ENCODE measurements at places on chromosomes 13 and 19.

DNA sequence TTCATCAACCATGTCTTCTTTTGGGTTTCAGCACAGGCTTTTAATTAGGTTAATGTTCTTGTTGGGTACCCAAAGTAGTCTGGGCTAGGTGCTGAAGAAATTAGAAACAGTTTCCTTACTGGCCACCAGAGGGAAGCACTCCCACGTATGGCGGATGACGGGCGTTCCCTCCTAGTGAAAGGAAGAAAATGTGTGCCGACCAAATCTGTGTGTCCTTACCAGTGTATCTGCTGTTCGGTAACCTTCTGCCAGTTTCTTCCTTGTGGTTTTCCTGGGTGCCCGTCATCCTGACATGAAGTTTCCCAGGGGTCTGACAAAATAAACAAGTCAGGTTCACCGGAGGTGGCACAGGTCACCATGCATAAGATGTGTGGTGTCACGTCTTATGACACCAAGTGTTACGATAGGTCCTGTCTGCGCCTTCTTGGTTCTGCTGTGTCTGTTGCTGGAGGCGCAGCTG is 6.0 kb upstream of the WDR88 start:
- no peak for DNase-seq

GRCh38 chr19:38173291-38174041 is 50.6 kb downstream of the DPF1 start:
- no peak for DNase-seq

GRCh38 chr13:100715604-100716003 is 41.0 kb upstream of the TMTC4 start:
- no peak for DNase-seq

DNA sequence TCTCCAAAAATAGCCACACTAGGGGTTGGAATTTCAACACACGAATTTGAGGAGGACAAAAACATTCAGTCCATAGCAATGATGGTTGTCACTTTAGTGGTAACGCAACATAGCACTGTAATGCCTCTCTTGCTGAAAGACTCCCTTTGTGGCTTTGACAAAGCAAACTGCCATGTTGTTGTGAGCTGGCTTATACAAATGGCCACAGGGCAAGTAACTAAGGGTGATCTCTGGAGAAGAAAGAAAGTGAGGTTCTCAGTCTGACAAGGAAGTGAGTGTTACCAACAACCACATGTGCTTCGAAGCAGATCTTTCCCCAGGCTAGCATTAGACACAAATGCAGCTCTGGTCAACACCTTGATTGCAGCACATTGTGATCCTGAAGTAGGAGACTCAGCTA is 79.1 kb upstream of the PCDH17 start:
- DNase-seq, result no peak

DNA sequence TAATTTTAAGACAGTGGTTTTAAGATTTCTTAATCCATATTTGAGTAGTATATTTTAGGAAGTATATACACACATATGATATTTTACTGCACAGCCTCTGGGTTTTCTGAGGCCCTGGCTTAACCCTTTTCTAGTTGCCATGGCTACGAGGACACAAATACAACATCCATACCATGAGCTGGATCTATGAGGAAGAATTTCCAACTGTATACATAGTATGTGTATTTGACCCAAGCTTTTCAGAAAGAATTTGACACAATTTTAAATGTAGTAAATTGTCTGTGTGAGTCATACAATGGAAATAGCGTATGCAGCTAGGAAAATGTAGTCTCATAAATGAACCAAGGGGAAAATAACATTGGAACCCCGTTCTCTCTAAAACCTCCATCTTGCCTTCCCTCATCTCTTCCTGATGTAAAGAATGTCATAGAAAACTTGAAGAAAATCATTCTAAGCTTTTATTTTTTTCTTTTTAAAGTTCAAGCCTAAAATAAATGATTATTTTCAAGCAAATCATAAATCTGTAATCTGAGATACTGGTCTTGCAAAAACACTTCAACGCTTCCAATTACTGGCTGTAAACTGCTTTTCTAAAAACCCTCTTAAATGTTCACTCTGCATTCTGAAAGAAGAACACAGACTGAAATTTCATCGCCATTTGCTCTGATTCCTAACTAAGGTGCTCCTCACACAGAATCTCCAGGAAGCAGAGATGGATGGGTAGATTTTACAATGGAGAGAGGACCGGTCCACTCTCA is 172.4 kb downstream of the LACC1 start:
- DNase-seq, result no peak

DNA sequence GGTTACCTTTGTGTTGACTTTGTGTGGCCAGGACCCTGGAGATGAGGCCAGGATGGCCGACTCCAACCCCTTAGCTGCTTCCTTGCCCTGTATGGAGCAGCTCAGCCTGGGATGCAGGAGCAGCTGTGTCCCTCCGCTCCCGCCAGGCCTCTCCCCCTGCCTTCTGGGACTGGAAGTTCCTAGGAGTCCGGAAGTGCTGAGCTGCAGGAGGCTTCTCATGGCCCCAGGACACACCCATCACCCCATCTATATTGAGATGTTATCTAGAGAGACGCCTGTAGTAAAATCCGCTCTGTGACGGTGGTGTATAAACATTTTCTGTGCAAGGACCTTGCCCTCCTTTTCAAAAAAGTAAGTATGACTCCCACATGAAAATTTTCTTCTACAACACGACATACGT is 27.0 kb downstream of the WTIP start:
- no peak for DNase-seq

- no peak for DNase-seq
Measured at GRCh38 chr13:31495336-31495735, 244.0 kb upstream of the RXFP2 start.

DNA sequence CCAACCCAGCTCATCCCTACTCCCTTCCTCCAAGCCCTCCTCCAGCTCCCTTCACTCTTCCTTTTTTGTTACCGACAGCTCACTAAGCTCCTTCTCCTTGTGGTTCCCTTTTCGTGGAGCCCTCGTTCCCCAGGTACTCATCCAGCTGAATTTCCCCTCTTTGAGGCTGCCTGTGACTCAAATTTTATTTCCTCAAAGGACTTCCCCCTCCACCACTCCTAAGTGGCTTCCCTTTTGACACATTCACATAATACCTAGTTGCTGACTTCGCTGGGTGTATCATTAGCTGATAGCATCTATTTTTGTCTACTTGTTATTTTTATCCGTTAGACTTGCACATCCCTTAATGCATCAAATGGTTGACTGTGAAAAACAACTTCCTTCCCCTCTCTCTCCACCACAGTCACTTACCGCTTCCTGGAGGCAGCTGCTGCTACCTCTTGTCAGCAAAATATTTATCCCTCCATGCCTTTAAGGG is 14.5 kb downstream of the FFAR2 start:
- no peak for DNase-seq

- DNase-seq, result no peak
Measured at GRCh38 chr13:42076309-42076713, 27.9 kb downstream of the DGKH start.

DNA sequence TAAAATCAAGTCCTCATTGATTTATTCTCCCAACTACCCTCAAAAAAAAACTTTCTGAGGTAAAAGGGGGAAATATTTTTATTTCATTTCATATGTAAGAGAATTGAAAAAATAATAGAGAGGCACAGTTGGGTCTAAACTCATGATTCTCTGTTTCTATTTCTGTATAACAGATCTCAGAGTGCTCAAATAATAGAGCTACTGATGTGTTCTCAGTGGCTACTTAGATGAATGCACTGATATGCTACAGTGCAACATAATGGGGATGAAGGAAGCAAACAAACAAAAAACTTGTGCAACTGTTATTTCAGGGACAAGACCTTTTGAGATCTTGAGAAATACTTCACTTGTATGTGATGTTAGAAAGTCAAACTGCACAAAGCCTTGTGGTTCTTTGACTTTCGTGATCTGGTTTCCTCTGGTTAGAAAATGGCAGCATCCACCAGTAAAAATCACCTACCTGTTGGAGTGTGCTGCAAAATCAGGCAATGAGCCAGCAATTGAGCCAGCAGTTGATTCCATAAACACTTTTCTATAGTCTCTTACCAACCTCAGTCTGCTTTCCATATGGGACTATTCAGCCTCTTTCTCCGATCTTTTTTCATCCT is 9.7 kb upstream of the DACH1 start:
- DNase-seq, result no peak

DNA sequence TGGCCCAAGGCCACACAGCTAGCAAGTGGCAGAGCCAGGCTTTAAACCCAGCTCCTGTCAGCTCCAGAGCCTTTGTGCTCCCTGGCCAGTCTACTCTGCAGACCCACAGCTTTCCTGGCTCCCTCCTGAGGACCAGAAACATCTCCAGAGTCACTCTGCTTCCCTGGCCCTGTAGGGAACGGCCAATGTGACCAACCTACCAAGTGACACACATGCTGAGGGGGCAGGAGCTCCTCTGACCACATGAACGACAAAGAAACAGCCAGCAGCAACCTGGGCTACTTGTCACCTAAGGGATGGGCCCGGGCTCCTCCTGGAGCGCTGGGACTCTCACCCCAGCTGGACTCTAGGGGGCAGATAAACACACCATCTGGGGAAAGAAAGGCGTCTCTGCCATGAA is 19.3 kb downstream of the PEG3 start:
- no peak for DNase-seq

DNA sequence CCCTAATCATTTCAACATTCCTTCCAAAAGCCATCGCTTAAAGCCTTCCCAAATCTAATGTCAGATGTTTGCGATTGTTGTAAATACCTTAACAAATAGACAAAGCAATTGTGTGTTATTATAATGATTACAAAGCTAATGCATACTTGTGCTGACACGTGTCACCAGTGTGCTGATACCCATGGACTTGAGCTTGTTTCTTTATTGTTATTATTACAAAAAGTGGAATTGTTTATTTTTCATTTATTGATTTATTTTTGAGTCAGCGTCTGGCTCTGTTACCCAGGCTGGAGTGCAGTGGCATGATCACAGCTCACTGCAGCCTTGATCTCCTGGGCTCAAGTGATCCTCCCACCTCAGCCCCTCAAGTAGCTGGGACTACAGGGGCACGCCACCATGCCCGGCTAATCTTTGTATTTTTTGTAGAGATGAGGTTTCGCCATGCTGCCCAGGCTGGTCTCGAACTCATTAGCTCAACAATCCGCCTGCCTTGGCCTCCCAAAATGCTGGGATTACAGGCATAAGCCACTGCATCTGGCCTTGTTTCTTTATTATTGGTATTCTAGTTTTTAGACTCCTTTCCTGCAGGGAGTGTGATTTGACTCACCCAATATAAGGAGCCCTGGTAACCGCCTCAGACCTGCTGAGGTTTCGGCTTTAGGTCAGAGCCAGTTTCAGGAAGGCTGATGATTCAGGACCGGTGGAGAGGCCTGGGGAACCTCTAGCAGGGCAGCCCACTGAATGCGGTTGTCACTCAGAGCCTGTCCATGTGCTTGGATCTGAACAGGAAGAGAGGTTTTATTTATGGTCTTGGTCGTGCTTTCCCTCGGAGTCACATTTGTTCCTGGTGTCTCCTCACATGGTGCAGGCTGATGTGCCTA is 2.1 kb upstream of the FBXO17 start:
- peak; percentile 70 for DNase-seq

DNA sequence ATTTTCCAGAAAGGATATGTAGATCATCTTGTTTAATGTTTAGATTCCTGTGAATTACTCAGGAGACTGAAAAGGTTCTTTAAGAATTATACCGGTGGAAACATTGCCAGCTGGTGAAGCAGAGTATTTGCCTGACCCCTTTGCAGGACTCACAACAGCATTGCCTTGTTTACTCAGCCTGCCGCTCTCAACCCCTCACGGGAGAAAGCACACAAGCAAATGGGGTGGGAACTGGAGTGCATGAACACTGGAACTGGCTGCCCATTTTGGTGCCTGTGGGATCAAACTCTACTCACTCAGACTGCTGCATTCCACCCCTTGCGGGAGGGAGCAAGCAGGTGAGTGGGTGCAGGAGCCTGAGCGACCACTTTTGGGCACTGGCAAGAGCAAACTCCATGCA is 804.7 kb upstream of the SLITRK1 start:
- no peak for DNase-seq

GRCh38 chr13:110403721-110404120 is 96.6 kb downstream of the COL4A2 start:
- no peak for DNase-seq

DNA sequence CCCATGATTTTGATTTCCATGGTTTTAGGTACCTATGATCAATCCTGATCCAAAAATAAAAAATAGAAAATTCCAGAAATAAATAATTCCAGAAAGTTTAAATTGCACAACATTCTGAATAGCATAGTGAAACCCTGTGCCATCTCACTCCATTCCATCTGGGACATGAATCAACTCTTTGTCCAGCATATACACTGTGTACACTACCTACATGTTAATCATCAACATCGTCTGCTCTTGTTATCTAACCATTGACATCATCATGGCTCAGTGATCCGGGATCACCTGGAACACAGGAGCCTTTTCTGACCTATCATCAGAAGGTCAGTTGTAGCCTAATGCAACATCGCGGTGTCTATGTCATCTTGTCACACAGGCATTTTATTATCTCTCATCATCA is 75.6 kb downstream of the MYO16 start:
- DNase-seq, result no peak

GRCh38 chr19:50705422-50706019 is 14.1 kb downstream of the SHANK1 start:
- DNase-seq, result no peak

GRCh38 chr19:51779703-51780102 is 15.3 kb upstream of the FPR3 start:
- DNase-seq, result no peak

DNA sequence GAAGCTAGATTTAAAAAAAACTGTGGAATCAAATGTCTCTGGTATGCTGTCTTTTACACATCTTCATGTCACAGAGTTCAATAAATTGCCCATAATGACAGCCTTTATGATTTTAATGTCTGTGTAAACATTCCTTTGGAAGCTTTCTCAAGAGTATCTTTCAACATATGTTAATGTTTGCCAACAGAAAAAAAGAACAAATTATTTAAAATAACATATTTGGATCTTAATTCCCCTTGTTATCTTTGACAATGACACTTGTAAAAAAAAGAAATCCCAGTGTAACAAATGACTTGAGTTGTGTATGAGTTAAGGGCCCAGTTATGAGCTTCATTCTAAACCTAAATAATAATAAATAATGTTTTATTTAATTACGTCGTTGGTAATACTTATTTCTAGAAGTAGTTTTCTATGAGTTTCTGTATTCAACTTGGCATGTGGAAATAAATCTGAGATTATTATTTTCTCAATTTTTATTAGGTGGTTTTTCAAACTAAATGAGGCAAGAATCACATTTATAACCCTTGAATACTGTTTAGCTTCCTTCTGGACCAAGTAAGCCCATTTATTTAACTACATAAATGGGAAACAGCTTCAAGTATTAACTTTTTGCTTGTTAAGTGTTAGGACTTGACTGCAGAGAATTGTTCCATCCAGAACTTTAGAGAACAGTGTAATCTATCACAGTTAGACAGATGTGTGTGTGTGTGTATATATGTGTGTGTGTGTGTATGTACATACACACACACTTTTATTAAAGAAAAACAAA is 182.1 kb downstream of the POSTN start:
- DNase-seq, result no peak

All from stimulated activated CD4-positive, alpha-beta T cell treated with anti-CD3 and anti-CD28 coated beads, TNF-alpha, amount 100 ng/mL, for 24 hours (primary cell).